Naive thymus-derived CD8-positive, alpha-beta T cell (primary cell): ENCODE measurements at places on chromosomes 16 and 17. TPM values are rescaled to one million over a fixed set of nuclear protein-coding genes. Genes with fewer than 3 reads are reported as not detected.

DNA sequence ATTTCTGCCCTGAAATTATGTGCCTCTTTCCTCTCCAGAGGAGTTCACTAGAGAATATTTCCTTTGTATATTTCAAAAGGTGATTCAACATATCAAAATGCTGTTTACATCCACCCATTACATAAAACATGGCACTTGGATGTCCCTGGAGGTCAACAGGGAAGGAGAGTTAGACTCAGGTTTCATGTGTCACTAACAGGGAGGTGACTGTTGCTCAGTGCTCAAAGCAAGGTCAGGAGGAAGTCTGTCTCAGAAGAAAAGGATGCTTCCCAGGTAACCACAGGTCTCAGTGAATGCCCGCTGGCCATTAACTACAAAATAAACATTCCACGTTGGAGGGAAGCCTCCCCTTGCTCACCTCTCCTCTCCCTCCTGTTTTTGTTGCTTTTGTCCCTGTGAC is 198.6 kb downstream of the AXIN2 start:
- H3K4me1 ChIP-seq, result no peaks in the 10 kb centered on the region
- no peaks in the 10 kb centered on the region for H3K27me3 ChIP-seq
- no peak overlapping the region for H3K4me3 ChIP-seq
- no peak for DNase-seq

DNA sequence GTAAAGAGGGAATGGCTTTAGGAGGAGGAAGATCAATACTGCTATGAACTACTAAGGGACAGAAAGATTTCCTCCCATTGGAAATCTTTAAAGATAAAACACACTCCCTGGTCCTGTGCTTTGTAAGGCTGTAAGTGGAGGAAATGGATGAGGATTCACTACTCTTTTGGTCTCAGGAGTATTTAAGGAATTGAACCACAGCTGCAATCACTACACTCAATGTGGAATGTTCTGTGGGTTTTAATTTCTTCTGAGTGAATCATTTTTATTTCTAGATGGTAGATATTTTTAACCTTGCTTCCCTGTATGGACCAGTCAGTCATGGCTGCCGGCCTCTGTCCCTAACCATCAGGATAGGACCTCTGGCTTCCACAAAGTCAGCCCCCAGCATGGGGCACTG is 65.6 kb downstream of the SDR42E1 start:
- no peaks in the 10 kb centered on the region for H3K4me1 ChIP-seq
- H3K27me3 ChIP-seq, result no peaks in the 10 kb centered on the region
- no peak for DNase-seq

- H3K27ac ChIP-seq, result peak overlapping the region; percentile 99
- H3K4me3 ChIP-seq, result peak overlapping the region; percentile 91
- H3K4me1 ChIP-seq, result peaks cover 92% of the 10 kb centered on the region
- H3K27me3 ChIP-seq, result no peaks in the 10 kb centered on the region
- peaks cover 2% of the 10 kb centered on the region for H3K36me3 ChIP-seq
- no peak for DNase-seq
Measured at GRCh38 chr17:40327244-40327729, 18.3 kb downstream of the RARA start.

DNA sequence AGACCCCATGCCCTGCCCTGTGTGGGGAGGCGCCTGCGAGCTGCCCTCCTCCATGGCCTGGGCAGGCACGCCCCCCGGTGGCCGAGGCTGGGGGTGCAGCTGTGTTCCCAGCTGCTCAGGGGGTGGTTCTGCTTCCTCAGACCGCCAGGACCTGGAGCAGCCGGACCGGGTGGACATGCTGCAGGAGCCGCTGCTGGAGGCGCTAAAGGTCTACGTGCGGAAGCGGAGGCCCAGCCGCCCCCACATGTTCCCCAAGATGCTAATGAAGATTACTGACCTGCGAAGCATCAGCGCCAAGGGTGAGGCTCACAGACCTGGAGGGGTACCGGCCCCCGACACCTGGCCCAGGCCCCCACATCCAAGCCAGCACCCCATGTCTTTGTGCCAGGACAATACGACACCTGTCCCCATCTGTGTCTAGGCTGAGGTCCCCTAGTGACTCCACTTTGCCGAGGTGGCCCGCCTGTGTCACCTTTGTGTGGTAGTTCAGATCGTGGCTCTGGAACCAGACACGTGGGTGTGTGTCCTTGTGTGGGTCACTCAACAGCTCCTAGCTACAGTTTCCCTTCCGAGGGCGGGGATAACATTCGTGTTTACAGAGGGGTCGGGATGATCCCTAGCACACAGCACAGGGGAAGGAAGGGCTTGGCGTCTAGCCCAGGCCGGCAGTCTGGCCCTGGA is 9.3 kb downstream of the GJD3 start:
- no peaks in the 10 kb centered on the region for H3K36me3 ChIP-seq
- H3K27me3 ChIP-seq, result no peaks in the 10 kb centered on the region
- H3K4me3 ChIP-seq, result no peak overlapping the region
- H3K27ac ChIP-seq, result peak overlapping the region; percentile 63

GRCh38 chr17:20028443-20028842 is 19.3 kb downstream of the SPECC1 start:
- H3K27me3 ChIP-seq, result peaks cover under 1% of the 10 kb centered on the region
- no peak for DNase-seq
- H3K4me3 ChIP-seq, result no peak overlapping the region
- no peaks in the 10 kb centered on the region for H3K36me3 ChIP-seq
- H3K27ac ChIP-seq, result no peak overlapping the region
- no peaks in the 10 kb centered on the region for H3K4me1 ChIP-seq

DNA sequence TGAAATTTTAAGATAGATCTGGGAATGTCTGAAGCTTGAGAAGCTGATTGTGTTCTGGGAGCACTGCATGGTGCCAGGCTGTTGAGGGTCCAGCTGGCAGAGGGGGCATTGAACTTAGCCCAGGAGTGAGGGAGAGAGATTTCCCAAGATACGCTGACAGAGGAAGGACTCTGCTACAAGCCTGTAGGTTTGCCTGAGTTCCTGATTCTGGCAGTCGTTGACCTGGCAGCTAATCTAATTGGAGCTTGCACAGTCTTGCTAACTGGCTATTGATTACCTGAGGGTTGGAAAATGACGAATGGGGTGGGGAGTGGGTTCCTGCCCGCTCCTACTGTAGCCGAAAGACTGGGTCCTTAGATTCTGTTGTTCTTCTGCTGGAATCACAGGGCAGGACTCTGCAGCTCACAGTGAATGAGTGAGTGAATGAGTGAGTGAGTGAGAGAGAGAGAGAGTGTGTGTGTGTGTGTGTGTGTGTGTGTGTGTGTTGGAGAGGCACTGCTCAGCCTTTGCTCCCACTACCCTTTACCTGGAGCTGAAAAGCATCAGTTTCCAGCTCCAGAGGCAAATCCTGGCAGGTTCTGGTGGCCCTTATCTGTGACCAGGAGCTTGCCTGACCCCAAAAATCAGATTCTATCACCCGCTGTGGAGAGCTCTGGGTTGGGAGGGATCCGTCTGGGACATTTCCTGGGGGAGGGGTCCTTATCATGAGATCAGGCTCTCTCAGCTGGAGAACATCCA is 16.7 kb downstream of the CTRL start:
- H3K36me3 ChIP-seq, result peaks cover 31% of the 10 kb centered on the region
- H3K4me1 ChIP-seq, result peaks cover 26% of the 10 kb centered on the region
- no peaks in the 10 kb centered on the region for H3K27me3 ChIP-seq

GRCh38 chr17:29880031-29880430 is 50.0 kb downstream of the SSH2 start:
- H3K27ac ChIP-seq, result peak overlapping the region; percentile 50
- no peak for DNase-seq
- H3K4me3 ChIP-seq, result no peak overlapping the region

DNA sequence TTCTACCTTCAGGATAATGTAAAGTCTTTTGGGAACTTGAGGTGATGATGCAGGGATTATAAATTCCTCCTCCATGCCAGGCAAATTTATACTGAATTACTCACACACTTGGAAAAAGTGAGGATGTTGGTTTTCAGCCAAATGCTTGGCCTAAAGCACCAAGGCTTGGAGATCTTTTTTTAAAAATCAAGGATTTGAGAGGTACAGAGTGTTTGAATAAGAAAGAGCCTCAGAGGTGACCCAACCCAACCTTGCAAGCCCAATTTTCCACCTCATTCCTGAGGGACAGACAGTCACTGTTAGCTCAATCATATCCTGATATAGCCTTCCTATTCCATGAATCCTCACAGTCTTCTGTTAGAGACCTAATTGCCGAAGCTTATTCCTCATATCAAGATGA is 14.0 kb downstream of the GRIN2A start:
- H3K27ac ChIP-seq, result no peak overlapping the region
- H3K4me1 ChIP-seq, result no peaks in the 10 kb centered on the region
- H3K4me3 ChIP-seq, result no peak overlapping the region
- peaks cover 10% of the 10 kb centered on the region for H3K27me3 ChIP-seq
- no peak for DNase-seq
- H3K36me3 ChIP-seq, result no peaks in the 10 kb centered on the region

DNA sequence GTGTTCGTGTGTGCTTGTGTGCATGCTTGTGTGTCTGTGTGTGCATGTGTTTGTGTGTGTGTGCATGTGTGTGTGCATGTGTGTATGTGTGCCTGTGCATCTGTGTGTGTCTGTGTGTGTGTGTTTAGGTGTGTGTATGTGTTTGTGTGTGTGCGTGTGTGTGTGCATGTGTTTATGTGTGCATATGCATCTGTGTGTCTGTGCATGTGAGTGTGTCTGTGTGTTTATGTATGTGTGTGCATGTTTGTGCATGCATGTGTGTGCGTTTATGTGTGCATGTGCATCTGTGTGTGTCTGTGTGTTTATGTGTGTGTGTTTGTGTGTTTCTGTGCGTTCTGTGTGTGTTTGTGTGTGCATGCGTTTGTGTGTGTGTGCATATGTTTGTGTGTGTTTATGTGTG is 106.6 kb upstream of the TNRC6C start:
- peaks cover 18% of the 10 kb centered on the region for H3K4me1 ChIP-seq
- H3K27me3 ChIP-seq, result no peaks in the 10 kb centered on the region
- H3K36me3 ChIP-seq, result no peaks in the 10 kb centered on the region
- DNase-seq, result no peak
- no peak overlapping the region for H3K4me3 ChIP-seq
- no peak overlapping the region for H3K27ac ChIP-seq

DNA sequence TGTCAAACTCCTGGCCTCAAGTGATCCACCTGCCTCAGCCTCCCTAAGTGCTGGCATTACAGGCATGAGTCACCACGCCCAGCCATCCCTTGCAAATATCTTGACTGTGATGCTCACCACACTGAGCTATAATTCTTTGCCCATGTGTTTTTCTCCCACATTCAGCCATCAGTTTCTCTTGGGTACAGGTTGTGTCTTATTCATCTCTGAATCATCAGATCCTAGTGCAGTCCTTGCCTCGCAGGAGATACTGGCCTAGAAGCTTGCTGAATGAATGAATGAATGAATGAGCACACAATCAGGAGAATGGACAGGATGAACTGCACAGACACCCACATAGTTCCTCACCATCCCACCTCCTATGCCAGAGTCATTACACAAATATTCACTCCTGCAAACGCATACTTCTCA is 24.4 kb upstream of the ETV4 start:
- no peaks in the 10 kb centered on the region for H3K4me1 ChIP-seq

GRCh38 chr17:55388842-55389241 is 32.8 kb downstream of the MMD start:
- H3K36me3 ChIP-seq, result peaks cover 16% of the 10 kb centered on the region
- no peak overlapping the region for H3K27ac ChIP-seq

DNA sequence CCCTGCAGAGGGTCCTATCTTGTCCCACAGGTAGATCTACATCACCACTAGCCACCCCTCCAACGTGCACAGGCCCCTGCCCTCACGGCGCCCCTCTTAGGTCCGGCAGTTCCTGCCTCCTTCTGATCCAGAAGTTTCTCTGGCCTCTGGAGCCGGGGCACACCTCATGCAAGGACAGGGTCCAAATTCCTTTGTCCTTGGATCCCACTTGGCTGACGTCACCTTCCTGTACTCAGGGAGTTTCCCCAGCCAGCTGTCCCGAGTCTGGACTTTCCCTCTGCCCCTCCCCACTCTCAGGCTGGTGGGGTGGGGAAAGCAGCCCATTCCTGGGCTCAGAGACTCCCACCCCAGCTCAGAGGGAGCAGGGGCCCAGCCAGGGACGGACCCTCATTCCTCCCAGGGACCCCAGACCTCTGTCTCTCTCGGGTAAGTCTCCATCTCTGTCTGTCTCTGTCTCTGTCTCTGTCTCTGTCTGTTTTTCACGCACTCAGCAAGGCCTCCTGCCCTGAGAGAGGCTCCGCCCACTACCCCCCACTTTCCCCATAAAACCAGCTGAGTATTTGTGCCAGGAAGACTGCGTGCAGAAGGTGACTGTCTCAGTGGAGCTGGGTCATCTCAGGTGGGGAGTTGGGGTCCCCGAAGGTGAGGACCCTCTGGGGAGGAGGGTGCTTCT is at the start of gene IL32:
Gene IL32 (plus strand): TSS at position 572 of the 673 bp plus-strand sequence. CDS start 172 bp downstream, outside the sequence.
- H3K4me3 ChIP-seq, result peak within 1 kb of the TSS; percentile 100
- H3K27me3 ChIP-seq, result no peaks in the 10 kb centered on the region
- H3K36me3 ChIP-seq, result peaks cover 7% of the 10 kb centered on the region
- peak; percentile 38 for DNase-seq
- peaks cover 69% of the 10 kb centered on the region for H3K4me1 ChIP-seq

DNA sequence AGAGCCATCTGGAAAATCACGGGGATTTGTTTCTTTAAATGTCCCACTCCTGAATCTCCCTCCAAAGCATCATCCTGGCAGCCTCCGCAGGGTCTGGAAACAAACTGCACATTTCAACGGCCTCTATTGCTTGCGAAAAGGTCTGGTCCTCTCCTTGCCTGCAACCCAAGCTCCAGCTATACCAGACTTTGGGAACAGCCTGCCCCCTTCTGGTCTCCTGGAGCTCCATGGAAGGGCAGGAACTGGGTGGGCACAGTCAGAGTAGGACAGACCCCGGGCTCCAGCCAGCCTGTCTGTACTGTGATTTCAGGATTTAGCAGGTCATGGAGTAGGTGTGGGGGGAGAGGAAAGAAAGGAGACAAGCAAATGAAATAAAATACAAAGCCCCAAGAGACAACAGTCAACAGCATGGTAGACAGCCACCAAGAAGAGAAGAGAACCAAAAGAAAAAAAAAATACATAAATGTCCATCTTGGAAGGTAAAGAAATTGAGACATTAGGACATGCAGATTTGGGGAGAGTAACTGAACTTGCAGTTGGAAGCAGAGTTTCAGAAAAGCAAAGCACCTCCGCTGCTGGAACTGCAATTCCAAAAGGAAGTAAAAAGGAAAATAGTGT is 2.7 kb downstream of the XYLT1 start:
- H3K27me3 ChIP-seq, result no peaks in the 10 kb centered on the region
- peak overlapping the region; percentile 41 for H3K27ac ChIP-seq
- H3K4me1 ChIP-seq, result peaks cover 68% of the 10 kb centered on the region
- DNase-seq, result peak; percentile 35
- peak overlapping the region; percentile 83 for H3K4me3 ChIP-seq

The TP53TG3D gene
- total RNA-seq, result 2.3 TPM

The DPEP3 gene
- total RNA-seq, result 2.9 TPM

The OR3A2 gene
- total RNA-seq, result 5.1 TPM

The KCNJ16 gene
- total RNA-seq, result not detected

The CX3CL1 gene
- not detected for total RNA-seq

The CRYBA1 gene
- not detected for total RNA-seq

The BCAS3 gene
- total RNA-seq, result 41.4 TPM

The SRCIN1 gene
- total RNA-seq, result 0.16 TPM

The CDH8 gene
- total RNA-seq, result not detected

The ZKSCAN2 gene
- 5.4 TPM for total RNA-seq

The CSF3 gene
- total RNA-seq, result not detected

The C16orf54 gene
- 110 TPM for total RNA-seq
